Occipital lobe (tissue), 3 donors: ENCODE measurements at places on chromosomes 1 and 21.

- peak; percentile 30 for DNase-seq
Observed at GRCh38 chr1:39701049-39701439, 9.8 kb upstream of the HPCAL4 start.

DNA sequence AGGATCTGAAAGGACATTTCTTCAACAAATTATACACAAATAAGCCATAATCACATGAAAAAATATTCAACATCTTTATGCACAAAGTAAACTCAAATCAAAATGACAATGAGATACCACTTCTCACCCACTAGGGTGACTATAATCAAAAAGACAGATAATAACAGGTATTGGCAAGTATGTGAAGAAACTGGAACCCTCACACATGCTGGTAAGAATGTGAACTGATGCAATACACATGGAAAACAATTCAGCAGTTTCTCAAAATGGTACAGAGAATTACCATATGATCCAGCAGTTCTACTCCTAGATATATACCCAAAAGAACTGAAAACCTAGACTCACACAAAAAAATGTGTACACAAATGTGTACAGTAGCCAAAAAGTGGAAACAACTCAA, 62.5 kb downstream of the CHD5 start:
- DNase-seq = no peak

DNA sequence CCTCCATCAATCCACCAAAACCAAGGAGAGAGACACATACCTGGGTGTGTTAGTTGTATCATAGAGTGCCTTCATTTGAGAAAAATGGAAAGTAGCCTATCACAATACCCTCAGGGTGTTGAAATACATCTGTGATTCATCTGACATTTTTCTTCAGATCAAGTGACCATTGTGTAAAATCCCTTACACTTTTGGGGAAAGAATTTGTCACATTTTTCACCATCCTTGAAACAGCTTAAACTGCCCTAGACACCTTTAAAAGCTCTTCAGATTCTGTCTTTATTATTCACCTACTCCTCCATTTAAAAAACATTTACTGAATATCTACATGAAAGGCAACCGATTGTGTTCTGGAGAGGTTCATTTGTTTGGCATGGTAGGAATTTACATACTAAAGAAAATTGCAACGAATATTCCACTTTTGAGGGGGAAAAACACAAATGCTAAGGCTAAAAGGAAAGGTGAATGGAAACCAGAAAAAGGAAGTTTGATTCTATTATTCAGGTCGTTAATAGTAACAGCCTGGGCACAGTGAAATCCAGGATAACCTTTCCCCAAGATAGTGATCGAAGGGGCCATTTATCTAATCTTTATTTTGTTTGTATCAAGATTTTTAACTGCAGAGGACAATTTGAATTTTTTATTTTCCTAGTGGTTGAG, 70.4 kb upstream of the SAMSN1 start:
- DNase-seq = no peak

- DNase-seq = no peak
Observed at GRCh38 chr1:208850442-208850841, 606.3 kb upstream of the PLXNA2 start.

DNA sequence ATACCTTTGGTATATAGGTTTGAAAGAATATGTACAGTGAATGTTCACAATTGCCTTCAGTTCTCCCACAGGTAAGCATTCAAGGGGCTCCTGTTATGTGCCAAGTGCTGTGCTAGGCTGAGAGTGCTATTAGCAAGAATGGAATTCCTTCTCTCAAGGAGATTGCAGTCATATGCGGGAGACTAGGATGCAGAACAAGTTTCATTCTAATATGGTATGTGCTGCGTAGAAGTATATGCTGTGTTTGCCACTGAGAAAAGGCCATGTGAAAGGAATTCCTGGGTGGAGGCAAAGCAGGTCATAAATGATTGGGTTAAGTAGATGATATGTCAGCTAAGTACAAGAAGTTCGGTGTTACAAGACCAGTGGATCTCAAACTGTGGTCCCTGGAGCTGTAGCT, 303.0 kb downstream of the GPATCH2 start:
- no peak for DNase-seq

DNA sequence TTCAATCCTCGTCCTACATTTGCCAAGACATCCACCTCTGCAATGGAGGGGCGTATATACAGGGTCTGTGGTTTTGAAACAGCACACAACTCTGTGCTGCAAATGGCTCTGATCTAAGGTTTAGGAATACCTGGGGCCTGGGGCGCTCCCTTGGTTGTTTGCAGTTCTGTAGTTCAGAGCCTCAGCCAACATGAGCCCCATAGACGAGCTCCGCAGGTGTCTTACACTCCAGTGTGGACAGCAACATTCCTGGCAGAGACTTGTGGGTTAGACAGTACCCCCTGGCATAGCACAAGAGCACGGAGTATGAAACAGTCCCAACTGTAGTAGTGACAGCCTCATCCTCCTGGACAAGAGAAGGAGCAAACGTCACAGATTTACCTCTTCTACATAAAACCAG, 120.3 kb upstream of the BARHL2 start:
- no peak for DNase-seq

DNA sequence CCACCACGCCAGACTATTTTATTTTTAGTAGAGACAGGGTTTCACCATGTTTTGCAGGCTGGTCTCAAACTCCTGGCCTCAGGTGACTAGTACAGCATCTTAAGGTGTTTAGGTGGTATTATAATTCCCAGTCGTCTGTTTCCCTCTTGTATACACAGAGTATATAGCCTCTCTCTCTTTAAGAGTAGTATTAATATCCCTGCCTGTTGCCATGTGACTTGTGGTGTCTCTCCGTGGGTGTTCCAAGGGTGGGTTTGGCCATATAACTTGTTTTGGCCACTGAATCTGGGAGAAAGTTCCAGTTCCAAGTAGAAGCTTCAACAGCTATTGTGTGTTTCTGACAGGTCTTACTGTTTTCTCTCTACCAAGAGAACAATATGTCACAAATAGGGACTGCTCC, 29.6 kb downstream of the EPS15 start:
- no peak for DNase-seq

DNA sequence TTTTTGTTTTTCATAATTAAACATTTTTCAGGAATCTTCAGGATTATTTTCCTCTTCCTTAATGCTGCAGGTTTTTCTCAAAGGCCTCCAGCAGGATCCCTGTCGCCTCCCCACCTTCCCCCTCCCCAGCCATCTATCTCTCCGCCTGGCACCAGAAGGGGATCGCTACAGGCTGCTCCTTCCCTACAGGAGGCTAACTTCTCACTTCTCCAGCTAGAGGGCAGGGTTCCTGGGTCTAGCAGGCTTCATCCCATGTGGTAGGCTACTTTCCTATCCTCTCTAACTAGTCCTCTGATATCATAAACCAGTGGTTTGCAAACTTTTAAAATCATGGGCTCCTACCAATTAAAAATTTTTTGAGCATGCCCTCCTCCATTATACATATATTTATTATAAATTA, 104.1 kb downstream of the KCNN3 start:
- DNase-seq = no peak

DNA sequence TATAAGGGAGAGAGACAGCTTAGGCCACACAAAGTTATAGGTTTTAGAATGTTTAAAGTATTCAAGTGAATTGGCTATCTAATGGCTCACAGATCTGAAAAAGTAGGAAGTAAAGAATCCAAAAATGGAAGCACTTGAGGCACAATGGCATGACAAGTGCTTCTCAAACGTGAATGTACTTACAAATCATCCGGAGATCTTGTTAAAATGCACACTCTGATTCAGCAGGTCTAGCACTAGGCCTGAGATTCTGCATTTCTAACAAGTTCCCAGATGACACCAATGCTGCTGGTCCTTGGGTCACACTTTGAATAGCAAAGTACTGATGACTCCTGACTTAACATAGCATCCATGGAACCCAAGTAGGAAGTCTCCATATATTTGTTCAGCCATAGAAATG, 20.9 kb upstream of the AGL start:
- DNase-seq = no peak

- no peak for DNase-seq
Observed at GRCh38 chr1:18452550-18452949, 28.2 kb upstream of the KLHDC7A start.

- no peak for DNase-seq
Observed at GRCh38 chr1:34361121-34361520, 184.4 kb downstream of the C1orf94 start.

DNA sequence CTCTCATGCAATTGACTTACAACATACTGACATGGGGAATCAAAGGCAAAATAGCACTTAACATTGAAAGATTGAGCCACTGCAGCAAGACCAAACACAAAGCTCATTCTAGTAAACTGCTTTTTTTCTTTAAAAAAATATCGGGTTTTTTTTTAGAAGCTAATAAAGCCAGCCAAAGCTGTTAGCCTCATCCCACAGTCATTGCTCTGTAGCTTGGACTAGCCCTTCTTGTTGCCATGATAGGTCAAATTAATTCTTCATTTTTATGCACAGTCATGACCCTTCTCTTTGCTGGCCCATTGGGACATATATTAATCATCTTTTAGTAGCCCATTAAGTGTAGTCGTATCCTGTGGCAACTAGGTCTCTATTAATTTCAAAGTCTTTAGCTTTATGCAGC, 231.3 kb downstream of the ADGRL2 start:
- DNase-seq = no peak

DNA sequence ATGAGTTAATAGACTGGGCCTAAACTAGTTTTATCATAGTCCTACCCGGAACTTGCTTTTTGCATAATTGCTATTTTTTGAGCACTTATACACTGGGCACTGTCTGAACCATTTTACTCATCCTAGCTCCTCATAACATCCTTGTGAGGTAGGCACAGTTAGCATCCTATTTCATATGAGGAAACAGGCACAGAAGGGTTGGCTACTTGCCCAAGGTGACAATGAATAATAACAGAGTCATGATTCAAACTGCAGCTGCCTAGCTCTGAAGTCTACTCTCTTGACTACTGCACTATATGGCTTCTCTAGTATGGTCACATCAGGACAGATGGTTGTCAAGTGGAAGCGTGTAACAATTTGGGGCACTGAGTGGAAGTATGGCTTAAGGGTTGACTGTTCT, 18.2 kb upstream of the RC3H1 start:
- no peak for DNase-seq
